Right ventricle myocardium superior (tissue), 1 donor: ENCODE measurements at places on chromosomes 12 and 14. TPM values are rescaled to one million over a fixed set of nuclear protein-coding genes. Genes with fewer than 3 reads are reported as not detected.

- DNase-seq = no peak
Measured at GRCh38 chr12:113845900-113846674, 120.0 kb downstream of the RBM19 start.

DNA sequence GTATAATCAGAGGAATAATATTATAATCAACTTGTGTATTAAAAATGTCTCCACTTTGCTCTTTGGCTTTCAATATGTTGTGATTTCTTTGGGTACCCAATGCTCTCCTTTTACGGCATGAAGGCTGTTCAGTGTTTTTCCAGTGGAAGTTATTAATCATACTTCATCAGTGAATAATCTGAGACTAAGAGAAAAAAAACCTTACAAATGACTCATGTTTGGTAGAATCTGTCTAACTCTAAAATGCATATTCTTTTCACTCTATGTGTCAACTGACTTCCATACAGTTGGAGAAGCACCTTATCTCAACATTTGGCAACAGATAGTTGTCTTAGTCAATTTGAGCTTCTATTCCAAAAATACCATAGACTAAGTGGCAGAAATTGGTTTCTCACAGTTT, 82.2 kb downstream of the PTPRO start:
- DNase-seq = no peak

DNA sequence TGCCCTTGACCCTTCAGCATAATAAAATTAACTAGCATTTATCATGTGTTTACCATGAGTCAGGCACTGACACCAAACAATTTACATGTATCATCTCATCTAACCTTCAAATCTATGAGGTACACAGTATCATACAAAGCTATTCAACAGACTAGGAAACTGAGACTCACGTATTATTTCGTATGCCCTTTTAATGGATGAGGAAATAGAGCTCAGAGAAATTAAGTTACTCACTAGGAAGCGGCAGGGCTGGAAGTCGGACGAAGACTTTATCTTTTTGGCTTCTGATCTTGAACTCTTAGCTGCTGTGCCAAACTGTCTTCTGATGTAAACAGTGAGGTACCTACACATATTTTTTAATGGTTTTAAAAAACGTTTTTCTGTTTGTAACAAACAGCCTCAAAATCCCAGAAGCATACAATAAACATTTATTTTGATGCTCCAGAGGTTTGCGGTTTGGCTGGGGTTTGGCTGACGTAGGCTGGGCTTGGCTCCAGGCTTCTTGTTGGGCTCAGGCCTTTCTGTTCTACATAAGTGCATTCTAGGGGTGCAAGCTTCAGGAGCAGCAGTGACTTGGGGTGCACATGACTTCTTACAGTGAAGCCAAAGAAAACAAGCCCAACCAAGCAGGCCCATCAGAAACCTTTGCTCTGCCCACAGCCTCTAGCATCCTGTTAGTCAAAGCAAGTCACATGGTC, 184.7 kb downstream of the TBX5 start:
- peak; percentile 79 for DNase-seq

The SLC5A8 gene
- total RNA-seq = not detected

GRCh38 chr12:111024205-111024801, 103.9 kb upstream of the MYL2 start:
- DNase-seq = peak; percentile 62

DNA sequence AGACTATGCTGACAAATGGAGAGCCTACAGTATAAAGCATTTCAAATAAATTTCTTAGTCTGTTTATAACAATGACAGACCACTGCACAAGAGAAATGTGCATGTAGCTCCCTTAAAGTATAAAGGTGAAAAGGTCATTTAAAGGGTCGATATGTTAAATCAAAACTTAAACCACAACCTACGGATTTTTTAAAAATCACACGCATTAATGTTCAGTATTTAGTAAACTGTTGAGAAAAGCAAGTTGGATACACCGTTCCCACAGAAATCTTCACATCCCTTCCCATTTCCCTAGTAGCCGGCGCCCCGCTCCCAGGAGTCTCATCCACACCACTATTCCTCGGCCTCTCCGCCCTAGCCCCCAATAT, 614 bp downstream of the FKBP3 start:
- no peak for DNase-seq
